Right renal cortex interstitium (tissue), 3 donors: ENCODE measurements at places on chromosomes 4 and X. TPM values are rescaled to one million over a fixed set of nuclear protein-coding genes. Genes with fewer than 3 reads are reported as not detected.

GRCh38 chr4:156298230-156298629 lies 344.6 kb upstream of the CTSO start:
- no peak for DNase-seq

GRCh38 chr4:683982-684622 lies 4.8 kb downstream of the SLC49A3 start:
- DNase-seq: no peak

GRCh38 chr4:102799816-102800215 lies 27.5 kb downstream of the UBE2D3 start:
- no peak for DNase-seq

GRCh38 chr4:71648923-71649322 lies 135.0 kb downstream of the GC start:
- DNase-seq: no peak

DNA sequence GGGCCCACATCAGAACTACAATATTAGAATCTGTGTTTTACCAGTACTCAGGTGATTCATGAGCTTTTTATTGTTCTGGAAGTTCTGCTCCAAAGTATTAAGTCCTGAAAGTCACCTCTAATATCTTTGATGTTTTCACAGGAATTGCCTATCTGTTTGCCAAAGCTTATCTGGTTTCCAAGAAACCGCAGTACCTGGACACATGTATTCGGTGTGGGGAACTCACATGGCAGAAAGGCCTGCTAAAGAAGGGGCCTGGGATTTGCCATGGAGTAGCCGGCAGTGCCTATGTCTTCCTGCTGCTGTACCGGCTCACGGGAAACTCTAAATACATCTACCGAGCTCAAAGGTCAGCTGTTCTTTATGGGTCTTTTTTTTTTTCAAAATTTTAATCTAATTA lies 18.4 kb upstream of the XK start:
- no peak for DNase-seq

GRCh38 chr4:88005076-88005475 lies 2.4 kb upstream of the PKD2 start:
- no peak for DNase-seq

GRCh38 chrX:66728818-66729271 lies 90.0 kb upstream of the EDA2R start:
- DNase-seq: peak; percentile 12

DNA sequence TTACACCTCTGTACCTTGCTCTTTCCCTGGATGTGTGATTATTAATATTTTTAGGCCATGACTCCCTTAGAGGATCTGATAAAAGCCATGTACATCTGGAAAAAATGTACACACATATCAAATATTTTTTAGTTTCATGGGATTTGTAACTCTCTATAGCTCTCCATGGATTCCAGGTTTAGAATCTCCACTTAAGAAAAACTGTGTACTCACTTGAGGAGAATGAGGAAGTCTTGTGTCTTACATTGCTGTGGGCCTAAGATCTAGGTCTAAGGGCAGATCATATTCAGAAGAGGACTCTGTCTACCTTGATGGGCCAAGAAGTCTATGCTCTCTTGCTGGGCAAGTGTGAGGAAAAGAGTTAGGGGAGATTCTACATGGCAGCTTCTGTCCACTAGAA lies 98.0 kb downstream of the RRAGB start:
- no peak for DNase-seq

DNA sequence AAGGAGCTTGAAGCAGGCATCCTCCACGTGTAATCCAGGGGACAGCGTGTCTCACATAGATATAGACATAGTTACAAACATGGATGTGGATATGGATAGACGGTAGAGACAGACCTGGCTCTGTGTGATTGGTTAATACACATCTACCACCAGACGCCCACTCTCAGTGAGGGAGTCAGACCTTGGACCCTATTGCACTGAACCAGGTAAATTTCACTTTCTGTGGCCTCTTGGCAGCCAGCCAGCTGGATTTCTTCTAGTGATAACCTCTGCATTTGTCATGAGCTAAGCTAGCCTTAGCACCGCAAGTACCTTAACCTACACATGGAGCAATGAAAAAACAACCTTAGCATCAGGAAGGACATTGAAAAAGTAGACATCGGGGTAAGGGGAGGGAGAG lies 79.2 kb upstream of the ACSL4 start:
- no peak for DNase-seq

GRCh38 chr4:22498866-22499265 lies 17.0 kb downstream of the ADGRA3 start:
- DNase-seq: no peak

DNA sequence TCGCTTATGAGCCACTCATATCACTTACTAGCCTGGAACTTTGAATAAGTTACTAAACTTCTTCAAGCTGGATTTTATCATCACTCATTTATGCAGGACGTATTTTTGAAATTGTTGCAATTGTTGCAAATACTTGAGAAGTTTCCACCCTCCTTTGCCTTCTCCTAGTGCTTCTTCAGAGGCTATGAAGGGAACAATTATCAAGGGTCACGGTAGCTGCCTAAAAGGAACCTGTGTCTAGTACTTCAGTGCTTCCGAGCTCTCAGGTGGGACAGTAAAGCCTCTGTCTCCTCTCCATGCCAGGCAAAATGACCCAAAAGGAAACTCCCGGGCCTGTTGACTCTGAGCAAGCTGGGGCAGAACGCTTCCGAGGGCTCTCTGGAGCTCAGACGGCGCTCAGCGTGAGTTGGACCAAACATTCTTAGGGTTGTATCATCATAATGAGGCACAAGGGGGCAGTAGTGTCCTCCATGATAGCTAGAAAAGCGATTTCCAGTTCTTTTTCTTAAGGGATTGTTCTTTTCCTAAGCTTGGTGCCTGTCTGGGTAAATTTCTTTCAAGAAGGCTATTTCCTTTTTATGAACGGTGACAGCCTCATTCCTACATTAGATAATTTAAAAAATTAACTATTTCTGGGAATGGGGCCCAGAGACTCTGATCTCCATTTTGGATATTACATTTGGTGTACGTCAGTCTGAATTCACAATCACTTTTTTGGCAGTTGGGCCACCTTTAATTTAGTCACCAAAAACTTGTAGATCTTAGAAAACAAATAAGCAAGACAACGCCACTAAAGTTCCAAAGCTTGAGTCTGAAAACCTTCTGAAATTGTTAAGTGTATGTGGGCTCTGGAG lies 73.1 kb downstream of the PACRGL start:
- DNase-seq: peak; percentile 40

DNA sequence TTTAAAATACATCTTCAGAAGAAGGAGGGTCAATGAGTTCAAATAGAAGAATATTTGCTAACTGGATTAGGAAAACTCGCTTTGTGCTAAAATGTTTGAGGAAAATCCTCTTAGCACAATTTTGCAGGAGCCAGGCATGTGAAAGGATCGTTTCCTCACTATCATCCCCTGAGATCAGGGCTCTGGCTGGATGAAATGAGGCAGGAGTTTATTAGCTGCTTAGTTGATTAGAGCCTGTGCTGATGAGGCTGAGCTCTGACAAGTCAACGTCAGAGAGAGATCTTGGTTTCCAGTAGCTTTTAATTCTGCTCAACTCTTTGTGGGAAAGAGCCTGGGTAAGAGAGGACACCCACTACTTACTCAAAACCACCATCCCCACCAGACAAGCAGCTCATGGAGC lies 8.0 kb upstream of the DRD5 start:
- DNase-seq: no peak

DNA sequence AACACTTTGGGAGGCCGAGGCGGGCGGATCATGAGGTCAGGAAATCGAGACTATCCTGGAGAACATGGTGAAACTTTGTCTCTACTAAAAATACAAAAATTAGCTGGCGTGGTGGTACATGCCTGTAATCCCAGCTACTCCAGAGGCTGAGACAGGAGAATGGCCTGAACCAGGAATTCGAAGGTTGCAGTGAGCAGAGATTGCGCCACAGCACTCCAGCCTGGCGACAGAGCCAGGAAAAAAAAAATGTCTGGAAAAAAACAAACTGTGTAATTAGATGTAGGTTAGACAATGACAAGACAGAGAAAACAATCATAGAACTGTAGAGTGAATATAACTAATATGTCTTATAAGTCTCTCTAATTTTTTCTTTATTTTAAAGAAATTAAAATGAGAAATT lies 1002.5 kb upstream of the LCORL start:
- no peak for DNase-seq

GRCh38 chrX:46561824-46562657 lies 11.5 kb upstream of the CHST7 start:
- no peak for DNase-seq

- no peak for DNase-seq
Measured at GRCh38 chr4:1578251-1578773, 105.8 kb downstream of the FAM53A start.

GRCh38 chrX:108224727-108225621 lies 133.4 kb downstream of the ATG4A start:
- DNase-seq: no peak

DNA sequence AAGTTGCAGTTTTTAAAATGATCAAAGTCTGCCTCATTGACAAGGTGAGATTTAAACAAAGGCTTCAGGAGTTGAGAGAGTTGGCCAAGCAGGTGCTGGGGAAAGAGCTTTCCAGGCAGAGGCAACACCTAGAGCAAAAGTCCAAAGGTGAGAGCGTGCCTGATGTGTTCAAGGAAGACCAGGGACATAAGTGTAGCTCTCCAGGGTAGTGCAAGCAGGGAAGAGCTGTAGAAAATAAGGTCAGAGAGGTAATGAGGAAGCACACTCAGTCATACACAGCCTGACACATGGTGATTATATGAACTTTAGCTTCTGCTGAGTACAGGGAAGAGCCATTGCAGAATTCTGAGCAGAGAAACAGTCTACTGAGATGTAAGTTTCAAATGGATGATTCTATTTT lies 265.0 kb upstream of the NWD2 start:
- no peak for DNase-seq

DNA sequence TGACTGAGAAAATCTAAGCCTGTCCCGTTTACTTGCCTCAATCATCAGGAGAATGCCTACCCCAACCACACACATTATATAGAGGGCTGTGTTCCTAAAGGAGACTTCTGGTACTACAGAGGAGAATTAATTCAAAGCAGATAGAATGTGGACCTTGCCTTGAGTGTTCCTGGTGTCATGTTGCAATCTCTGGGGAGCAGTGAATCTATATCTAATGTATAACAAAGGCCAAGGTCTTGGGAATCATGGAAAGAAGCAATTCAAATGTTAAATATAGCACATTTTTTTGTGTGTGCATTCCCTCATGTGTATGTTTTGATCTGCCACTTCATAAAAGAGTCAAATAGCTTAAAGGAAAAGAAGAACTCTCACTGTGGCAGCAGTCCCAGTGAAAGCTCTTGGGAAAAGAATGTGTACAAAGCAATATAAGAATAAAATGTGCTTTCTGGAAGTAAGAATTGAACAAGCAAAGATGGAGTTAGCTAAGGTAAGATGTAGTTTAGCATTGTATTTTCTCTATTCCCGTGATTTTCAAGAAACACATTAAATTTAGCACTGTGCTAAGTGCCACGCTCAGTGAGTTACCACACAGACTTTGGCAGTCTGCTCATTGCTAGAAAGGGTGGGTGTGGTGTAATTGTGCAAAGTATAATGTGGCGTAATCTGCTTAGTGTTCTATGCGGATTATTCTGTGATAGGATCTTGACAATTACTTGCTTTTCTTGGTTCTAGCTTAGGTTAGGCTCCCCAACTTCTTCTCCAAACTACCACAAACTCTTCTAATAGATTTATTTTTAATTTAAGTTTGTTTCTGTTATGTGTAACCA lies 13.7 kb downstream of the ADH6 start:
- no peak for DNase-seq

- DNase-seq: no peak
Measured at GRCh38 chrX:7788334-7788733, 54.6 kb upstream of the VCX start.

- DNase-seq: no peak
Measured at GRCh38 chr4:72975488-72975784, 94.1 kb downstream of the COX18 start.

DNA sequence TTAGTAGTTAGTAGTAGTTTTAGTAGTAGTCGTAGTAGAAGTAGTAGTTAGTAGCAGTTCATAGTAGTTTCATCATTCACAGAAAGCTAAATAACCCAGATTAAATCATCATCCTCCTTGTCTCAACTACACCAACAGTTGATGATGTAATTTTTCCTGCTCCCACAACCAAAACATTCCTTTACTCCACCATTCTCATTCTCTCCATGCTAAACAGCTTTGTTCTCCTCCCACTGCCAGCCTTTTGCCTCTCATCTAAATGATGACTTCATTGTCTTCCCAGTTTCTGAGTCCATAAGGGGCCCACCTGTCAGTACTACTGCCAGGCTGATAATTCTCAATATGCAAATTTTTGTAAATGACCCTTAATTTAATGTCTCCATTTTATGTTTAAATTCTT lies 68.9 kb downstream of the ARHGAP24 start:
- no peak for DNase-seq

DNA sequence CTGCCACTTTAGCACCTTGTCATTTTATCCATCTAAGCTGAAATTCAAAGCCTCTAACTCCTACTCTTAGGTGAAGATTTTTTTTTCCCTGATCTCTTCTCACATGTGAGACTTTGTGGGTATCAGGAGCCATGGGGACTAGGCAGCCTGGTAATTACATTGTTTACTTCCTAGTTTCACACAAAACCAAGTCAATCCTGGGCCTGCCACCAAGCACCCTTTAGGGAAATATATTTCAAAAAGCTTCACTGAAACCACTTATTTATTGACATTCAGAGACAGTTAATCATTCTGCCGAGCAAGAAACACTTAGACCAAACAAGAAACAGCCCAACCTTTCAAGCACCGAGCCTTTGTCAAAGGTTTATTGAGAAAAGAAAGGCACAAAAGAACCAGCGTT lies 200.0 kb downstream of the RELL1 start:
- no peak for DNase-seq

- DNase-seq: no peak
Measured at GRCh38 chrX:108344216-108344615, 94.0 kb downstream of the COL4A6 start.

DNA sequence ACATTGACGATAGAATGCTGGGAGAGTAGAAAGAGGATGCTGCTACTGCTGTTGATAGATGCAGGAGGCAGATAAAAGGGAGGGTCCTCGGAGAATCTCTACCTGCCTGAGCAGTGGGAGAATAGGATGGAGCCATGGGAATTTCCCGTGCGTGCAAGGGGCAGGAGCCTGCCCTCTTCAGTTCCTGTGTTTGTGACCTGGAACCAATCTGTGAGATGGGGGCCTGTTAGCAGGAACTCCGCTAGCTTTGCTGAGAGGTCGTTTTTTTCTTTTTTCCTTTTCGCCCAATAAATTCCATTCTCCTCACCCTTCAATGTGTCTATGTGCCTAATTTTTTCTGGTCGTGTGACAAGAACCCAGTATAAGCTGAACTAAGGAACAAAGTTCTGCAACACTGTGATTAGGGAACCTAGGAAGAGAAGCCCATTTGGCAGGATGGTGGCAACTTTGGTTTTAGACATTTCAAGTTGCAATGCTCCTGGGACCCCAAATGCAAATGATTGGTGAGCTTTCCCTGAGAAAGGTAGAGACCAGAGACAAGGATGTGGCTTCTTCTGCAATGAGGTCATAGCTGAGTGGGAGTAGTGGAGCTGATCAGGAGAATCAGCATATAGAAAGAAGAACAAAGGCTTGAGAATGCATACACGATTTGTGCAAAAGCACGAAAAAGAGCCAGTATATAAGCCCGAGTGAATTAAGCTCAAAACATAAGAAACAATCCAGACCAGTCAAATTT lies 23.9 kb downstream of the SLC39A8 start:
- no peak for DNase-seq

GRCh38 chrX:31893525-31893924 lies 821.7 kb upstream of the FTHL17 start:
- no peak for DNase-seq

Gene GRSF1
- polyA plus RNA-seq: 139 TPM

Gene ERVMER34-1
- 4.5 TPM for polyA plus RNA-seq

Gene HTN1
- not detected for polyA plus RNA-seq

Gene KLHL34
- 0.07 TPM for polyA plus RNA-seq

Gene GAGE2A
- not detected for polyA plus RNA-seq

Gene PAGE2B
- not detected for polyA plus RNA-seq

Gene ESX1
- polyA plus RNA-seq: not detected

Gene SPACA5
- not detected for polyA plus RNA-seq
